ENCODE measurements at places on chromosomes 12 and 14.
A peak's percentile ranks its signal among the peaks of the same experiment; 100 is the strongest.

DNA sequence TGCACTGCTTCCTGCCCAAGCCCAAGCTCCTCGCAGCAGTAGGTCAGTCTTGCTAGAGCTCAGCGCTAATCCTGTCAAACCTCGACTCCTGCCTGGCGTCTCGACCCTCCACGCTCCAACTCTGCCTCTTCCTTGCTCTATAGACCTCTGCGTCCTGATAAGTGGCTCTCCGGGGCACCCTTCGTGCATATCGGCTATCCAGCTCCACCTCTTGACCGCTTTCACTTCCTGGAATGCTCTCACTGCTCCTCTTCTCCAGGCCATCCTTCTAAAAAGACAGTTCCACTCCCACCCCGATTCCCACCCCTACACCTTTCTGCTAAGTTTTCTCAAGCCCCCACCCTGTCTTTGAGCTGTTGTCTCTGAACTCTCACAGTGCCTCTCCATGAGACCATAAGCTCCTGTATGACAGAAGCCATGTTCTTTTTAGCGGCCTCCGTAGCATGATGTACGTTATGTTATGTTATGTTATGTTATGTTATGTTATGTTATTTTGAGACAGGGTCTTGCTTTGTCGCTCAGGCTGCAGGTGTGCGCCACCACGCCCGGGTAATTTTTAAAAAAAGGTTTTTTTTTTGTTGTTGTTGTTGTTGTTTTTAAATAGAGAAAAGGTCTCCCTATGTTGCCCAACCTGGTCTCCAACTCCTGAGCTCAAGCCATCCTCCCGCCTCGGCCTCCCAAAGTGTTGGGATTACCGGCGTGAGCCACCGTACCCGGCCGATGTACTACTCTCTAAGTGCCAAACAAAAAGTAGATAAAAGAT, 601 bp downstream of the COX14 start:
- DNase-seq, result no peak

DNA sequence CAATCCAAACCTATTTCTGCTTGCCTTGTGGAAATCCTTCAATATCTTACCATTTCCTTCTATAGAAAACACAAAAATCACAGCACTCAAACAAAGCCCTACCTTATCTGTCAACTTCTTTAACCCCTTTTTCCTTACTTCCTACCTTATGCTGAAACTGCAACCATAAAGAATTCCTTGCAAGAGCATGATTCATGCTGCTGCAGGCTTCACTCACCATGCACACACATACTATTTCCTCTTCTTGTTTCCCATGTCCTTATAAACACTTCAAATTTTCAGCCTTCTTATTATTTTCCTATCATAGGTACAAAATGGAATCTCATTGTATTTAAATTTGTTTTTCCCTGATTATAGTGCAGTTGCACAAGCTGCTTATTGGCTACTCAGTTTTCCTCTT, 23.3 kb downstream of the LMNTD1 start:
- DNase-seq, result no peak

- DNase-seq, result no peak
Measured at GRCh38 chr14:91837076-91837475, 30.3 kb downstream of the TC2N start.

DNA sequence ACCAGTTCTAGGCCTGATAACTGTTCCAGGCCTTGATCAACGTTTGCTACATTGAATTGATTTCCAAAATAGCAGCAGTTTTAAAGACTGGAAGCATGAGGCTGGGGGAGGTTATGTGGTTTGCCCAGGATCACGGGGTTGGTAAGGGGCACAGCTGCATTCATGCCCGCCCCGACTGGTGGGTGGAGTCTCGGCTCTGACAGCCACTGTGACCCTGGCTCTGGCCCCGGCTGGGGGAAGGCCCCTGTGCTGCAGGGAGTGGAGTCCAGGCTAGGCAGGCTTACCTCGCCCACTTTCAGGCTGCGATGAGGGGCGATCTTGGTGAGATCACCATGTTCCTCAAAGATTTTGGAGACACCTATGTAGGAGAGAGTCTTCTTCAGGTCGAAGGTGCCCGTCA, 13.3 kb upstream of the SERPINA9 start:
- no peak for DNase-seq

GRCh38 chr14:23094666-23095195, at the start of gene ACIN1:
TSS of gene ACIN1 (minus strand) at chr14:23095136. CDS start at chr14:23095112, 24 bp downstream.
- peak; percentile 49 for DNase-seq

- peak; percentile 86 for DNase-seq
Measured at GRCh38 chr12:121404734-121405133, 4.8 kb downstream of the RNF34 start.

GRCh38 chr14:88189417-88190191, 133.5 kb downstream of the KCNK10 start:
- DNase-seq, result peak; percentile 89

- DNase-seq, result peak; percentile 28
Measured at GRCh38 chr12:22684140-22685118, 59.5 kb downstream of the ETNK1 start.

DNA sequence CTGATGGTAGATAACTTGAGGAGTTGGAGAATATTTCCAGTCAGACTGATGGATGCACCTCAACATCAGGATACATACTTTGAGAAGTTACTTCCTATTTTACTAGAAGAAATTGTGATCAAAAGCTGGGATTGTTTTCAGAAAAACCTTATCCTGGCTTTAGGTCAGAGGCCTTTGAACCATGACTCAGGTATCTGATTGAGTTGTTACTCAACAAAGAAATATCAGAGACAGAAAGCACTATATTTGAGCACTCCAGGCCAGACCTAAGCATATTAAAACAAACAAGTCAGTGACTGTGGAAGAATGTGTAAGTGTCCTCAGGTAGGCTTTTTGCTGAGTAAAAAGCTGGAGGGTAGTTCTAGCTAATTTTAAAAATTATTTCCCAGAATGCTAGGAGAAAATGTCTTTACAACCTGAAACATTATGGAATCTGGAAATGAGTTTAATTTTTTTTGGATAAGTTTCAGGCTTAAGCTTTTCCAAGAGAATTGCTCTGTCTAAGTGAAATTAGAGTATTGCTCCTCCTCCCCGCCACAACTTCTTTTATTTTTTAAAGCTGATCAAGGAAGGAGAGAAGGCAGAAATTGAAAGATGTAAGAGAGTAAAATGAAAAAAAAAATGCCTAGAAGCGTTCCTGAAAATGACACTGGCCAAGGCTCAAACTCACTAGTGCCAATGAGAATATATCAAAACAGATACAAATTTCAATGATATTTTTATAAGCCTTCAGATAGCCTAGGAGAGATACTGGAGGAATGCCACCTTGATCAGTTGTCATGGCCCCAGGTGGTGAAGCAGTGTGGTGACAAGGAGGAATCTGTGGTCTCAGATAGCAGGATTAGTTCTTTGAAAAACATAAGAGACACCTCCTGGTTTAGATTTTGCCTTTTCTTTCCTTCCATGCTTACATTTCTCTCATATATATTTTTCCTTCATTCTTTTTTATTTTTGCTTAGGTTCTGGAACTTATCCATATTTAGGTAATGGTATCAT, 790.3 kb downstream of the TMTC2 start:
- no peak for DNase-seq

- no peak for DNase-seq
Measured at GRCh38 chr12:104354167-104354867, 50.8 kb downstream of the EID3 start.

GRCh38 chr14:104923640-104924420, 849 bp upstream of the PLD4 start:
- no peak for DNase-seq

- no peak for DNase-seq
Measured at GRCh38 chr12:48903363-48903981, 21.8 kb downstream of the FKBP11 start.

DNA sequence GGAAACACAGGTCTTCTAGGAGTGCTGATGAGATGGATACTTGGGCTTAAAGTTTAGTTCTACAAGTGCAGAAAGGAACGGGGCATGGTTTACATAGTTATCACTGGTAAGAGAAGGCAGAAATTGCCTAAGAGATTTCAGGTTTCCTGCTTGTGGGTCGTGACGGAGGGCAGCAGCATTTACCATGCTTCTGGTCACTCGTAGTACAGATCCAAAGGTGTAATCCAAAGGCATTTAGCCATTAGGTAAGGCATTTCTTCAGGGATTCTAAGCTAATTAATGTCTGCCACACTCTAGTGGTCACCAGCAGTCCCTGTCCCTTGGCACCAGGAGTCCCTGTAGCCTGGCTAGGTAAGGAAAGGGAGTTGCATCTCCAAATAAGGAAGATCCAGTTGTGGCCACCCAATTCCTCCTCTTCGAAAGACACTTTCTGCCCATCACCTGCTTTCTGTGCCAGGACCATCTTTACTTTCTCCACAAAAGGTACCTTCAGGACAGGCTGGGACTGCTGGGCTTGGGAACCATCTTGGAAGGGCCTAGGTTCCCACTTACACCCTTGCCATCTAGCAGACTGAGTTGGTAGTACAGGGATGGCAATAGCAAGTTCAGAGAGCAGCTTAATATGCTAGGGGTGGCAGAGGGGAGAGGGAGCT, 1.5 kb downstream of the GSTZ1 start:
- no peak for DNase-seq

GRCh38 chr14:20652996-20653975, 11.8 kb upstream of the OR6S1 start:
- peak; percentile 81 for DNase-seq

- no peak for DNase-seq
Measured at GRCh38 chr14:103518422-103519042, 4.1 kb downstream of the CKB start.

DNA sequence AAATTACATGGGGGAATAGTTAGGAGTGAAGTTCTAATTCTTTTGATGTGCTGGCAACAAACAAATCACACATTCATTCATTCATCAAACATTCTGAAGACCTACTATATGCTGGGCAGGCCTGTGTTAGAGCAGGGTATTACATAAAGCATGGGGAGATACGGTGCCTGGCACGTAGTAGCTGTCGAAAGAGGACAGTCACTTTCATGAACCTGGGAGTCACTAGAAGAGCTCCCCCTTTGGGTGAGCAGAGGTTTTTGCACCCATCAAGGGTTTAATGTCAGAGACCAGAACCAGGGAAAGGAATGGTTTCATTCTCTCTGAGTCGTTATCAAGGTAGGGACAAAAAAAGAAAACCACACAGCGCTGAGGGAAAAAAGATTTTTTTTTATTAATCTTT, 10.0 kb downstream of the LHX5 start:
- DNase-seq, result no peak

GRCh38 chr12:468671-469389, 9.1 kb downstream of the B4GALNT3 start:
- DNase-seq, result no peak

- DNase-seq, result peak; percentile 52
Measured at GRCh38 chr14:20743556-20743955, 2.1 kb upstream of the EDDM3A start.
